ENCODE measurements at places on chromosomes 1 and 21.

DNA sequence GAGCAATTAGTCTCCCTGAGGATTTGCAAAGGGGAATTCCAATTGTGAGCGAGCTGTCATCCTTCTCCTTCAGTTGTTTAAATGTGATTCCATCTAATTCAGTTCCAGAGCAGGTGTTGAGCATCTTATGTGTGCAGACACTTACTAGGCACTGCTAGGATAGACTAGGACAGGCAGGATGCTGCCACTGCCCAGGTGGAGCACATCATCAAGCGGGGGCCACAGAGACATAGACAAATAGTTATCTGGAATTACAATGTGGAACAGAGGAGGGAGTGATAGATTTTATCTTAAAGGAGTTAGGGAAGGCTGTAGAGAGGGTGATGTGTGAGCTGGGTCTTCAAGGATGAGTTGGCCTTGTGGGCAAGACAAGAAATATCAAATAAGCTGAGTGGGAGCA, 55.9 kb downstream of the CDC7 start:
- DNase-seq, result no peak
- no peaks in the 10 kb centered on the region for H3K4me1 ChIP-seq
- no peaks in the 10 kb centered on the region for H3K36me3 ChIP-seq
- H3K4me3 ChIP-seq, result no peak overlapping the region
- peak overlapping the region; percentile 13 for H3K27ac ChIP-seq
- H3K27me3 ChIP-seq, result no peaks in the 10 kb centered on the region

DNA sequence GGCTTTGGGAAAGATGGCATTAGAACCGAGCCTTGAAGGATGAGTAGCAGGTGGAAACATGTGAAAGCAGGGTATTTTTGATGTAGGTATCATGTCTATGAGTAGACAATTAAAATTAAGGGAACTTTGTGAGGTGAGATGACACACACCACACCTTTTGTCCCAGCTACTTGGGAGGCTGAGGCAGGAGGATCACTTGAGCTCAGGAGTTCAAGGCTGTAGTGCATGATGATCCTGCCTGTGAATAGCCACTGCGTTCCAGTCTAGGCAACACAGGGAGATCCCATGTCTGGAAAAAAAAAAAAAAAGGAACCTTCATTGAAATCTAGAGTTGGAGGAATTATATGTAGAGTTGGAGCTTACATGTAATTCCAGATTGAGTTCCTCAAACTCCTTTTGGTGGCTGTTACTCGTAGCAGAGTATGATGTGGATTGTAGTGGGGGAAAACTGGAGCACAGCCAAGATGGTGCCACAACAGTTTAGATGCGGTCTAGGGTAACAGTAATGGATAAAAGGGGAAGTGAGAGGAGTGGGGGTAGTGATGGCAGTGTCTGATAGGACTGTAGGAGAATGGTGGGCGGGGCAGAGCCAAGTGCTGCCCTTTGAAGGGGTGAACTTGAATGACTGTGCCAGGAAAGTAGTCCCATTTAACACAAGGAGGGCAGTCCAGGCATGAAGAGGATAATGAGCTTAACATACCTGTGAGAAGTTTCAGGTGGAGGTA, 17.4 kb downstream of the AK4 start:
- H3K36me3 ChIP-seq, result no peaks in the 10 kb centered on the region
- H3K27me3 ChIP-seq, result no peaks in the 10 kb centered on the region
- H3K27ac ChIP-seq, result no peak overlapping the region
- H3K4me1 ChIP-seq, result no peaks in the 10 kb centered on the region

GRCh38 chr21:26140164-26140579, 30.4 kb downstream of the APP start:
- no peak overlapping the region for H3K4me3 ChIP-seq
- no peaks in the 10 kb centered on the region for H3K4me1 ChIP-seq
- no peak for DNase-seq
- H3K36me3 ChIP-seq, result no peaks in the 10 kb centered on the region
- H3K27me3 ChIP-seq, result no peaks in the 10 kb centered on the region

DNA sequence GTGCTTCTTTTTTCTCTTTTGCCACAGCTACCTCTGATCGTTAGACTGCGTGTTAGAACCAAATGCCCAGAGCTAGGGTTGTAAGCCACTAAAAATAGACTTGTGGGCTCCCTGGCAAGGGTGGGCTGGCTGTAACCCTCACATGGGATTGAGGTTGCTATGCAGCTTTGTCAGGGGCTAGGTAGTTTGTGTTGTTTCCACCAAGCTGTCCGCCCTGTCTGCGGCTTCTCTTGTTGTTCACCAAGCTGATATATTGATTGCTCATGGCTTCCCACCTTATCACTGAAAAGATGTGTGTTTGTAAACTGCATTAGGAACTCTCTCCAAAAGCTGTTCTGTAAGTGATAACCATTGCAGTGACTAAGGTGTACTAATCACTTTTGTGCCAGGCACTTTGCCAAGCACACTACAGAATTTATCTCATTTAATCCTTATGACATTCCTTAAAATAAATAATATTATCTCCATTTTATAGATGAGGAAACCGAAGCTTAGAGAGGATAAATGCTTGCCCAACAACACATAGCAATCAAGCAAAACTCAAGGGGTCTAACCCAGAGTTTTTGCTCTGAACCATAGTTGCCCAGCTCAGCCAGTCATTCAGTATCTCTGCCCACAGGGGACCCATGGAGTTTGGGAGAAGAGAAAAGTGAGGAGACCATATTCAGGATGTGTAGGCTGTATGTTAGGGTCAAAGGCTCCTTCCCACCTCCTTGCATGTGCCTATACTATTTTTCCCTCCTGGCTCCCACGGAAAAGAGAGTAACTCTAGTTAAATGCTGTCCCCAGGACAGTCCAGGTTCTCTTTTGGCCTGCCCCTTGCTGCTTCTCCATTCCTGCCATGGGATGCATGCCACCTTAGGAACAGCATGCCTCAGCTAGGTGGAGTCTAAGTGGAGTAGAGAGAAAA, 42.2 kb upstream of the TARBP1 start:
- DNase-seq, result no peak
- H3K4me1 ChIP-seq, result peaks cover 4% of the 10 kb centered on the region
- H3K36me3 ChIP-seq, result no peaks in the 10 kb centered on the region
- H3K27ac ChIP-seq, result peak overlapping the region; percentile 26
- no peak overlapping the region for H3K4me3 ChIP-seq

- peak overlapping the region; percentile 86 for H3K4me3 ChIP-seq
- DNase-seq, result peak; percentile 42
- peak overlapping the region; percentile 88 for H3K27ac ChIP-seq
- H3K4me1 ChIP-seq, result peaks cover 16% of the 10 kb centered on the region
- H3K36me3 ChIP-seq, result no peaks in the 10 kb centered on the region
These were observed 642 bp upstream of the SLC16A1 start for GRCh38 chr1:112956544-112957132.
